ENCODE measurements at places on chromosomes 5 and 9. TPM values are rescaled to one million over a fixed set of nuclear protein-coding genes. Genes with fewer than 3 reads are reported as not detected.

The LCN9 gene
- not detected for polyA plus RNA-seq

The TMC1 gene
- polyA plus RNA-seq, result 0.67 TPM

The RFK gene
- polyA plus RNA-seq, result 11.7 TPM

The MCIDAS gene
- not detected for polyA plus RNA-seq

The FOXB2 gene
- not detected for polyA plus RNA-seq

The SPATA31D4 gene
- not detected for polyA plus RNA-seq

The COL5A1 gene
- polyA plus RNA-seq, result 479 TPM

The OR1J2 gene
- not detected for polyA plus RNA-seq

The ZNF189 gene
- polyA plus RNA-seq, result 24.8 TPM

The EPB41L4A gene
- polyA plus RNA-seq, result 7.9 TPM

The FBN2 gene
- 54.5 TPM for polyA plus RNA-seq

The FBXW5 gene
- 30.8 TPM for polyA plus RNA-seq

The TTC23L gene
- polyA plus RNA-seq, result 0.29 TPM
